Hematopoietic multipotent progenitor cell treated with erythropoietin and hydrocortisone succinate and interleukin-3 and kit ligand, for 6 days (in vitro differentiated cells): ENCODE measurements at places on chromosomes 5 and 9.
A peak's percentile ranks its signal among the peaks of the same experiment; 100 is the strongest.

GRCh38 chr9:120916588-120916987 is 10.0 kb downstream of the TRAF1 start:
- no peak for DNase-seq

GRCh38 chr5:127923804-127924570 is 159.6 kb upstream of the SLC12A2 start:
- no peak for DNase-seq

GRCh38 chr5:150059623-150060022 is 26.7 kb downstream of the CSF1R start:
- no peak for DNase-seq

DNA sequence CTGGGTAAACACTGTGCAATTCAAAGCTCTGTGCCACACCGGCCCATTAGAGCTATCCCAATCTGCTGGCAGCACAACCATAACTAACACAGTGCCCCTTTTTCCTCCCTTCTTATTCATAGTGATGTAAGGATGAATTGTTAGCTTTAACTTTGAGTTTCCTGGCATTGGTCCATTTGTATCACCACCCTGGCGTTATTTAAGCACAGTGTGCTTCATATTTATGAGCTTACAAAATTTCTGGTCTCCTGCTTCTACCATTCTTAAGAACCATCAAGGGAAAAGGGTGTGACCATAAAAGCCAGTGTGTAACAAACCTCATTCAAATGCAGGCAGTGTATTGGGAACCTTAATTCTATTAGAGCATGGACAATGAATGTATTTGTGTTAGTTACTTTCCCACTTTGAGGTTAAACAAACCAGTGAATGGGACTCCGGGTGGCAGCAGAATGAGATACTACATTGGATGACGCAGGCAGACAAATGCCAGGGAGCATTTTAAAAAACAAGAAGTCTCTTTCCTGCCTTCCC is 222.6 kb downstream of the TMEM161B start:
- no peak for DNase-seq

GRCh38 chr5:160363211-160363610 is 7.2 kb downstream of the C1QTNF2 start:
- no peak for DNase-seq

DNA sequence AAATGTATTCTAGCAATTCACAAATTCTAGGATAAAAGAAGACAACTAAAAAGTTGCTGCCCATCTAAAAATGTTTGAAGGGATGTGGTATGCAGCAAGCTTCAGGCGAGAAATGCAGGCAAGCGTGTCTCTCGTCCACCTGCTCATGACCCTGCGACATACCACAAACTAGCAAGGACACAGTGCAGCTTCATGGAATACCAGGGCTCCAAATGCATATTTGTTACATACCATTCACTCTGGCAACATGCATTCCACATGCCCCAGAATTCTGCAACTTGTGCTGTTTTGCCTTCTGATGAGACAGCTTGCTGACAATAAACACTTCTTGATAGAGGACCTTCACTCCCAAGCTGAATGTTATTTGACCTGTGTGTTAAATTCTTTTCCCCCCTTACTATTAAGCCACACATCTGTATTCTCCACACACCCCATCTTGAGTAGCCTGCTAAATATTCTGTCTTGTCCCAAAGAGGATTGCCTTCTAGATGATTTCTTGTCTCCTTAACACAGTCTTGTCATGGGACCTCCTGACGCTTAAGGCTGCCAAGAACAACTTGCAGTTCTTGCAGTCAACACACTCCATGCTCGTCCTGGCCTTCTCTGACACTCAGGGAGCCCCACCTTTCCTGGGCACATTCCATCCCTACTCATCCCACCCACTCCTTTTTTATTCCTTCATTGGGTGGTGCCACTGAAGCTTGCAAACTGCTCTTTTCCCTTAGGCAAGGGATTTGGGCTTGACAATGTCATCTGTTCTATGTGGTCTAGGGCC is 340.5 kb downstream of the PIK3R1 start:
- no peak for DNase-seq

DNA sequence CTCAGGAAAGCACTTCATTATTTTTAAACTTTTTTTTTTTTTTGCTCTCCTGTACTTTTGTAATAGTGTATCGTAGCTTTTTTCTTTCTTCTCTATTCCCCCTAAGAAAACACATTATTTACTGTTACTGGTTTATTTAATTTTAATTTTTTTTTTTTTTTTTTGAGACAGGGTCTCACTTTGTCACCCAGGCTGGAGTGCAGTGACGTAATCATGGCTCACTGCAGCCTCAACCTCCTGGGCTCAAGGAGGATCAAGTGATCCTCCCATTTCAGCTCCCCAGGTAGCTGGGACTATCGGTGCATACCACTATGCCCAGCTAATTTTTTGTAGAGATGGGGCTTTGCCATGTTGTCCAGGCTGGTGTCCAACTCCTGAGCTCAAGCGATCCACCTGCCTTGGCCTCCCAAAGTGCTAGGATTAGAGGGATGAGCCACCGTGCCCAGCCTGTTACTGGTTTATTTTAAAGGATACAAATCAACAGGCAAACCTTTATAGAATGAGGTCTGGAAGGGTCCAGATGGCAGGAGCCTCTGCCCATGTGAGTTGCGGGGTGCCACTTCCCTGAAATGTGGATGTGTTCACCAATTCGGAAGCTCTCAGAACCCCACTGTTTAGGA is 49.0 kb upstream of the TNFSF15 start:
- DNase-seq, result no peak

- no peak for DNase-seq
These were observed 967.5 kb downstream of the NR2F1-AS1 start for GRCh38 chr5:92613546-92613945.

- DNase-seq, result no peak
These were observed 35.0 kb downstream of the PRRT1B start for GRCh38 chr9:131580358-131580757.

- DNase-seq, result no peak
These were observed 87.7 kb downstream of the FSTL4 start for GRCh38 chr5:133524666-133525065.

DNA sequence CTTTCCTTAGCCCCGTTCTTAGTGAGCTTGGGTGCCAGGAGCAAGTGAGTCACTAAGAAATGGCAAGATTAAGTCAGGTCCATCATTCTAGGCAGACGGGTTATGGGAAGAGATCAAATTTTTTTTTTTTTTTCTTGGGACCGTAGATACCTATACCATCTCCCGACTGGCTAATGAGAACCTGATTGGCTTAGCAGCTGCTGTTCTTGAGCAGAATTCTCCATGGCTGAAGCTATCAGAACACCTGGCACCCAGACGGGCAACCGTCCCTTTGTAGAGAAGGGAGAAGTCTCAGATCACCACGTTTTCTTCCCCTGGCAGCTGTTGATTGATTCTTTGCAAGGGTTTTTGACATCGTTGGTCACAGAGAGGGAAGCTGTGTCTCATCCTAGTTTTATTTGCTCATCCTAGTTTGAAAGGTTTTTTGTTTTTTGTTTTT is 78.6 kb downstream of the AOPEP start:
- DNase-seq, result peak; percentile 15

- peak; percentile 76 for DNase-seq
These were observed 42.0 kb downstream of the ACO1 start for GRCh38 chr9:32426278-32426939.

- DNase-seq, result no peak
These were observed 52.4 kb downstream of the GALNT10 start for GRCh38 chr5:154242964-154243376.
